ENCODE measurements at places on chromosomes 1 and 21.

GRCh38 chr1:214002472-214002871 lies 14.7 kb downstream of the PROX1 start:
- DNase-seq, result no peak

- no peak for DNase-seq
These were observed 60.0 kb upstream of the C1orf105 start for GRCh38 chr1:172360511-172360910.

DNA sequence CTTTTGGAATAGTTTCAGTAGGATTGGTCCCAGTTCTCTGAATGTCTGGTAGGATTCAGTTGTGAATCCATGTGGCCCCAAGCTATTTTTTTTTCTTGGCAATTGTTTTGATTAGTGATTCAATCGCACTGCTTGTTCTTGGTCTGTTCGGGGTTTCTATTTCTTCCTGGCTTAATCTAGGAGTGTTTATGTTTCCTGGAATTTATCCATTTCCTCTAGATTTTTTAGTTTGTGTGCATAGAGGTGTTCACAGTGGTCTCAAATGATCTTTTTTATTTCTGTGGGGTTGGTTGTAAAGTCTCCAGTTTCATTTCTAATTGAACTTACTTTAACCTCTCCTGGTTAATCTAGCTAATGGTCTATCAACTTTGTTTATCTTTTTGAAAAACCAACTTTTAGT lies 117.6 kb downstream of the NME7 start:
- no peak for DNase-seq

GRCh38 chr1:64223329-64224151 lies 20.1 kb downstream of the UBE2U start:
- DNase-seq, result no peak

DNA sequence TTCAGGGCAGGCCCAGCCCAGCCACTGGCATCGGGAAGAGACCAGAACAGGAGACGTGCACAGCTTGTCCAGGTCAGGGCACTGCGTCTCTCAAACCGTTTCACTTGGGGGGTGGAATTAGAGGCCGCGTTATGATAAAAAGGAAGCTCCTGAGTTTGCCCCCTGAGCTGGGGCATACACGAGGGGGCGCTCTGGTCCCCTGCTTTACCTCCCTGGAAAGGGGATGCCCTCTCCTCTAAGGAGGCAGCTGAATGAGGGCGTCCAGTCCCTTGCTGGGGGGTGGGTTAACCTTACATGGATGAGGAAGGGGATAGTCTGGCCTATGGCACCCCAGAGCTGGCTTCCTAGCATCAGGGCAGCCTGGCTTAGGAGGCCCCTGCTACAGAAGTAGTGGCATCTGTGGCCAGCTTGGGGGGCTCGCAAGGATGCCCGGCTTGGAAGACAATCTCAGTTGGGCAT lies 2.3 kb downstream of the MYOG start:
- DNase-seq, result no peak

GRCh38 chr1:163872067-163872466 lies 550.3 kb downstream of the NUF2 start:
- DNase-seq, result no peak

- no peak for DNase-seq
These were observed 15.2 kb upstream of the NBPF1 start for GRCh38 chr1:16628361-16629111.

DNA sequence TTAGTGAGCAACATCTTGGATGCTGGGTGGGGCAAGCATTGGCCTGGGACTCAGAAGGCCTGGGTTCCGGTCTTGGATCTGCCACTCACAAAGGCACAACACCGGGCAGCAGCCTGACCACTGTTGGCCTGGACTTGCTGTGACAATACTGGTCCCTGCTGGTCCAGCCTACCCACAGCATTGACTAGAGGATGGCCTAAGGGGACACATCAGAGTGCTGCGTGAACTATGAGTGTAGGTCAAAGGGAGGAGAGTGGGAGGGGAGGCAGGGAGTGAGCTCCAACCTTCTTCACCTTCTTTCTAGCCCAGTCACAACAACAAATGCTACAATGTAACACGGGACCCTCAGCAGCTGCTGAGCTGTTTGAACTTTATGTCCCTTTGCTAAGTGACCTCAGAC lies 31.1 kb downstream of the TMEM50A start:
- DNase-seq, result no peak

DNA sequence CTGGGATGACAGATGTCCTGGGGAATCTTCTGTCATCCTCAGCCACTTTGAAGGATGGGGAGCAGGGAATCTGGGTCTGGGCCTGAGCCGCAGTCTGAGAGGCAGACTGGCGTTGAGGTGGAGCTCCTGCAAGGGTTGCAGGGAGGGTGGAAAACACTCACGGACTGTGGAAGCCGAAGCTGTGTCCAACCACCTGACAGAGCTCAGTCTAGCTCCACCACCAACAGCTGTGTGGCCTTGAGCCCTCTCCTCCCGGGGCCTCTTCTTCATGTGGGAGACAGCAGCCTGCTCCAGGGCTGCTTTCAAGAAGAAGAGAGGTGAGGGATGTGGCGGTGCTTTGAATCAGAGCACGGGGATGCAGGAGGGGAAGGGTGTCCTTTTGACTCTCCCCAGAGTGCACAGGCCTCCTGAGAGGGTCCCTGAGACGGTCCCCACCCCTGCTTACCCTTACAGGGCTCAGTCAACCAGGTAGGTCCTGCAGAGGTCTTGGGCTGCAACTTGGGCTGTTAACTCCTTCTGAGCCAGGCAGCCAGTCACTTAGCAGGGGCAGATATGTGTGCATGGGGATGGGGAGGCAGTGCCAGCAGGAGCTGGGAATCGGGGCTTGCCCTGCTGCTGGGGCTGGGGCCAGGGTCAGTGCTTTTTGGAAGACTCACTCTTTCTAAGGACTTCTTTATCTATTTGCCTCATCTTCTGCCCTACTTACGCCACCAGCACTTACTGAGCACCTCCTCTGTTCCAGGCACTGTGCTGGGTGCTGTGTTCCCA lies 216.3 kb downstream of the PTPRU start:
- no peak for DNase-seq

DNA sequence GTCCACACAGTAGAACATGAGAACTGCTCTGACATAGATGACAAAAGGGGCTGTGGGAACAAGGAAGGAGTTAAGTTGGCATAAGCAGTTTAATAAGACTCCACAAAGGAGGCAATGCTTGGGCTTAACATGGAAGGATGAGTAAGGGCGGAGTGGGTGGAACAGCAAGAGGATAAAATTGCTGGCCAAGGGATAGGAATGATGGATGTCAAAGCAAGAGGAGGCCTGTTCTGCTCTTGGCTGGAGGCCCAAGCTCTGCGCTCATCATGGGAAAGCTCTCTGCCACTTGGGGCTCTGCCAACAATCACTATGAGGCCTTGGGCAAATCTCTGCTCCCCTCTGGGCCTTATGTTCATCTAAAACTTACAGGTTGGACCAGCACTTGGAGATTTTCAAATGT lies 98.3 kb upstream of the CAMK1G start:
- no peak for DNase-seq

GRCh38 chr21:36072453-36073162 lies 2.8 kb downstream of the CBR1 start:
- no peak for DNase-seq

GRCh38 chr21:27636656-27637055 lies 669.8 kb upstream of the ADAMTS5 start:
- DNase-seq, result no peak

DNA sequence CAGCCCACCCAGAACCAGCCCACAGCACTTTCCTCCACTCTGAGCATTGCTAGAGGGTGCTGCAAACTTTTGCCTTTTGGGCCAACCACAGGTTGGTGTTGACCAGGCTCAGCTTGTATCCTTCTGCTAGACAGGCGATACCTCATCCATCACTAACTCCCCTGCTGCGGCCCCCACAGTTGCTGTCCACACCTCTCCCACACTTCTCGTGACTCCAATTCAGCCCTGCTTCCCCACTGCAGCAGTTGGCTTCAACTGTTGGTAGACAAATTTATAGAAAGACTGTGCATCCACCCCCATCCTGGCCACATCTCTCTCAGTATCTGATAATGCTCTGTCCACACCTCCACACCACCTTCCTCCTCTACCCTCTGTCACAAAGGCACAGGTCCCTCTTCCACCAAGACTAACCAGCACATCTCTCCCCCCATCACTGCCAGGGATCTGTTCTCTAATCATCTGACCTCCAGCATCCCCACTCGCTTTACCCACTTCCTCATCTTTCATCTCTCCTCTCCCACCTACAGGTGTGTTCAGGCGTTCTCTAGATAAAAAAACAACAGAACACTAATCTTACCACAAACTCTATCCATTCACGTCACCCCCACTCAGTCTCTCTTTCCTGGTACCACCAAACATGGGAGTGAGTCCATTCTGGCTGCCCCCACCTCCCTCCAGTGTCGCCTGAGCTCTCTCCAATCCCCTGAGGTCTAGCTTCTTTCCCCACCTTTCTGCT lies 15.8 kb upstream of the SLC25A44 start:
- no peak for DNase-seq

GRCh38 chr1:121522061-121522759 lies 337.4 kb downstream of the SRGAP2C start:
- DNase-seq, result no peak

GRCh38 chr1:169697755-169698154 lies 13.7 kb downstream of the SELL start:
- DNase-seq, result no peak

DNA sequence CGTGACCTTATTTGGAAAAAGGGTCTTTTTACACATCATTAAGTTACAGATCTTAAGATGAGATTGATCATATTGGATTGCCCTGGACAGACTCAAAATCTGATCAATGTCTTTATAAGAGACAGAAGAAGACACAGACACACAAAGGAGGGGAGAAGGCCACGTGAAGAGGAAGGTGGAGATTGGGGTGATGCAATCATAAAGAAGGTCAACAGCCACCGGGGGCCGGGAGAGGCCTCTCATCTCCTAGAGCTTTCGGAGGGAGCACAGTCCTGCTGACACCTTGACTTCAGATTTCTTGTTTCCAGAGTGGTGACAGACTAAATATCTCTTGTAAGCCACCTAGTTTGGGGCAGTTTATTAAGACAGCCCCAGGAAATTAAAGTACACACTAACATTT lies 204.6 kb upstream of the CSF3R start:
- DNase-seq, result no peak

- no peak for DNase-seq
These were observed 12.1 kb downstream of the ICMT start for GRCh38 chr1:6223617-6224016.

- DNase-seq, result no peak
These were observed 24.7 kb downstream of the NPHP4 start for GRCh38 chr1:5967351-5968160.

GRCh38 chr1:204663644-204664383 lies 21.7 kb downstream of the LRRN2 start:
- DNase-seq, result no peak

DNA sequence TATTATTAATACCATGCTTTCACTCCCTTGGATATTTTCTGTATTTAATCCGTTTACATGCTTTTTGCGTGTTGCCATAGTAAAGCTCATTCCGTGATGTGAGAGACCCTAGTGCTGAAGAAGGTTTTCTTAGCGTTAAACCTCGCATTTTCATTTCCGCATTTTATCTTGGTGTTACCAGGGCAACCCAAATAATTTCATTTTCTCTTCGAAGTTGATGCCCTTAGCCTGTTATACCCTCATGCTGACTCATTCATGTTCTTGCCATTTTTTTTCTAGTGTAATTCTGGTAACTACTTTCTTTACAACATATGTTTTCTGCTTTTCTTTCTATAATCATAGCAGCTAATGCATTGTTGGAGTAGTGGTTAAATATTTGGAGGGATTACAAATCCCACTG lies 37.2 kb downstream of the LRRC8C start:
- DNase-seq, result no peak

GRCh38 chr1:192539297-192540092 lies 36.1 kb upstream of the RGS1 start:
- no peak for DNase-seq

GRCh38 chr21:45537746-45538291 lies 4.4 kb downstream of the SLC19A1 start:
- no peak for DNase-seq

- DNase-seq, result no peak
These were observed 6.6 kb downstream of the LINGO4 start for GRCh38 chr1:151798571-151798970.

GRCh38 chr1:23657659-23658275 lies 33.8 kb upstream of the RPL11 start:
- DNase-seq, result peak; percentile 47

DNA sequence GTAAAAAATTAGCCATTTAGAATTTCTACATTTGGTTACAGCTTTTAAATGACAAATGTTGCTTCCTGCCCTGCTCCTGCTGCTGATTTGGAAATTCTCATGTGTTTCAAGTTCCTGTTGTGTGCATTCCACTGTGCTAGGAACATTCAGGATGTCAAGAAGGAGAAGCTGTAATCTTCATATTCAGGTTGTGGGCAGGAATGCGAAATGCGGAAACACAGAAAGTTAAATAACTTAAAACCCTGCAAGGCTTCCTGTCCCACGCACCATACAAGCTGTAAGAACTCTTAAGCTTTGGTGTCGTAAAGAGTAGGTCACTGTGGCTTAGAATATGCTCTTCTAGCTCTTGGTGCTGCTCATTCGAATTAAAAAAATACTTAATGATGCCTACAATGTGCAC lies 52.6 kb downstream of the S100B start:
- no peak for DNase-seq

GRCh38 chr1:71068325-71069240 lies 12.3 kb downstream of the ZRANB2 start:
- DNase-seq, result no peak

- DNase-seq, result no peak
These were observed 161.5 kb upstream of the C1orf174 start for GRCh38 chr1:4061521-4062031.

- DNase-seq, result no peak
These were observed 121.7 kb downstream of the ZZZ3 start for GRCh38 chr1:77560741-77561140.

All from stimulated activated CD4-positive, alpha-beta T cell treated with anti-CD3 and anti-CD28 coated beads, TNF-alpha, amount 100 ng/mL, for 48 hours (primary cell).